ENCODE measurements at places on chromosomes 5 and 9. TPM values are rescaled to one million over a fixed set of nuclear protein-coding genes. Genes with fewer than 3 reads are reported as not detected.

Gene CDKN2B-AS1
- 0.82 TPM for total RNA-seq

Gene IFNB1
- total RNA-seq = not detected

Gene CD72
- total RNA-seq = 11.3 TPM

Gene PAEP
- total RNA-seq = not detected

Gene EIF4E1B
- not detected for total RNA-seq
